Kidney (tissue), 22 donors: ENCODE measurements at places on chromosomes 3 and 15.

DNA sequence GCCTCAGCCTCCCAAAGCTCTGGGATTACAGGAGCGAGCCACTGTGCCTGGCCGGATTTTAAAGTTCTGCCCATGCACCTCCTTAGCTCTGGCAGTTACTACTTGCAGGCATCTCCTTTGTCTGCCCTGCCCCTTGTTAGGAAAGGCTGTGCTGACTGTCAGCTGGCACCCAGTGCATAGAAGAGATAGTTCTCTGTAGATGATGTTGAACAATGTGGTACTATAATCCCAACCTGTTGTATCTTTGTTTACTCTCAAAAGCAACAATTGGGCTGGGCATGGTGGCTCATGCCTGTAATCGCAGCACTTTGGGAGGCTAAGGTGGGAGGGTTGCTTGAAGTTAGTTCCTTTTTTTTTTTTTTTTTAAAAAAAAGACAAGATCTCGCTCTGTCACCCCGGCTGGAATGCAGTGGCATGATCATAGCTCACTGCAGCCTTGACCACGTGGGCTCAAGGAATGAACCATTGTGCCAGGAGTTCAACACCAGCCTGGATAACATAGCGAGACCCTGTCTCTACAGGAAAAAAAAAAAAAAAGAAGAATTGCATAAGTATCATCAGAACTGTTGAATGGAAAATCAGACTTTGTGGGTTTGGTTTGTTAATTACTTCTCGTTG, 30.6 kb downstream of the FLNB start:
- no peaks in the 10 kb centered on the region for H3K27me3 ChIP-seq
- no peak overlapping the region for H3K4me3 ChIP-seq
- peaks cover 3% of the 10 kb centered on the region for H3K4me1 ChIP-seq
- DNase-seq: no peak
- no peak overlapping the region for H3K27ac ChIP-seq
- H3K36me3 ChIP-seq: no peaks in the 10 kb centered on the region

DNA sequence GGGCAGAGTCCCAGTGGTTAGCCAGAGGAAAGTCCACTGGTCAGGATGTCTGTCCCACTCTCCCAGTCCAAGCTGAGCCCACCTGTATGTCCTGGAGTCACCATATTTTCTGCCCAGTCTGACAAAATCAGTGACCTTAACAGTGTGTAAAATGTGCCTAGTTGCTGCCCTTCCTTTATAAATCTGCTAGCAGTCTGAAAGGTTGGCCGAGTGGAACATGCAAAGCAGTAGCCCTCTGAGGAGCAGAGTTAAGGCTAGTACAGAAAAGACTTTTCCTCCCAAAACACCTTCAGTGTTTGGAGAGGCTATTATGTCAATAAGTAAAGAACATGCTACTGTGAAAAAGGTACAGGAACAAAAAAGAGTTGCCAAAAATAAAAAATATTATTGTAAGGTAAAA, 15.3 kb downstream of the TTC21A start:
- no peaks in the 10 kb centered on the region for H3K27me3 ChIP-seq
- DNase-seq: no peak
- H3K4me3 ChIP-seq: no peak overlapping the region
- no peaks in the 10 kb centered on the region for H3K36me3 ChIP-seq

DNA sequence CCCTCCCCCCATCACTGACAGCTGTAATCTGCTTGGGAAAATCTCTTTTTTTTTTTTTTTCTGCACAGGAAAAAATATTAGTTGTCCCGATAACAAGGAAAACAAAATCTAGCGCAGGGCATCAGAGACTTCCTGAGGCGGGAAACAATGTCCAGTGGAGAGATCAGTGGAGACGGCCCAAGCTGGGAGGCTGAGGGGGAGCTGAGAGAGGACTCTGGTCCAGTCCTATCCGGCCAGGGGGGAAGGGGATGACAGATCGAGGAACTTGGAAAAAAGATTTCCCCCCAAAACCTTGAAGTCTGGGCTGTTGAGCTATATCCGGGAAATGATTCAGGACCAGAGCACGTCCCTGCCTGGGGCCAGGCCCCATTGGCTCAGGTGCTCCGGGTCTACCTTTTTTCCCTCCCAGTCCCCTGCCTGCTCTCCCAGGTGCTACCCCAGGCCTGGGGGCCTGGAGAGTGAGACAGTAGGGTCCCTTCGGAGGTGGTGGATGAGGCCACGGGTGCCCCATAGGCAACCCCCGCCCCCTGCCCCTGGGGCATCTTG, 14.0 kb upstream of the DLL4 start:
- H3K36me3 ChIP-seq: no peaks in the 10 kb centered on the region
- H3K4me1 ChIP-seq: no peaks in the 10 kb centered on the region
- DNase-seq: peak; percentile 42
- no peak overlapping the region for H3K4me3 ChIP-seq
- H3K27ac ChIP-seq: peak overlapping the region; percentile 71
- H3K27me3 ChIP-seq: no peaks in the 10 kb centered on the region

DNA sequence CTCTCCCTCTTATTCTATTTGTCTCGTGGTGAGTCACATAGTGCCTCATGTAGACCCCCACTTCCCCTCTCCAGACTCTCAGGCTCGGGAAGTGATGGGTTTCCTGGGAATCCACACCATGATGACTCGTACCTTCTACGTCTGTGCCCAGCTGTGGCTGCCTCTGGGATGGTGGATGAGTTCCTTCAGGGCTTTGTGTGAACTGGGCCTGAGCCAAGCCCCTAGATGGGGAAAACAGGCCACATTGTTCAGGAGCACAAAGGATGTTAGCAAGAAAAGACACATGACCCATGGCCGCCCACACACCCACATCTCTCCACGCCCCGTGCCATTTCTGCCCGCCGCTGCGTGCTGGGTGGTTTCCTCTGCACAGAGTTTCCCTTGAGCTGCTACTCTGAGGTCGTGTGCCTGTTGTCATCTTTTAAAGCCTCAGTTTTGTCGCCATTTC, 10.5 kb downstream of the ISG20 start:
- H3K4me3 ChIP-seq: no peak overlapping the region
- no peaks in the 10 kb centered on the region for H3K36me3 ChIP-seq

GRCh38 chr3:157958457-157958856, 147.8 kb downstream of the SHOX2 start:
- H3K4me3 ChIP-seq: no peak overlapping the region
- peaks cover 3% of the 10 kb centered on the region for H3K27me3 ChIP-seq
- DNase-seq: peak; percentile 87
- H3K27ac ChIP-seq: no peak overlapping the region
- no peaks in the 10 kb centered on the region for H3K36me3 ChIP-seq
- H3K4me1 ChIP-seq: no peaks in the 10 kb centered on the region

DNA sequence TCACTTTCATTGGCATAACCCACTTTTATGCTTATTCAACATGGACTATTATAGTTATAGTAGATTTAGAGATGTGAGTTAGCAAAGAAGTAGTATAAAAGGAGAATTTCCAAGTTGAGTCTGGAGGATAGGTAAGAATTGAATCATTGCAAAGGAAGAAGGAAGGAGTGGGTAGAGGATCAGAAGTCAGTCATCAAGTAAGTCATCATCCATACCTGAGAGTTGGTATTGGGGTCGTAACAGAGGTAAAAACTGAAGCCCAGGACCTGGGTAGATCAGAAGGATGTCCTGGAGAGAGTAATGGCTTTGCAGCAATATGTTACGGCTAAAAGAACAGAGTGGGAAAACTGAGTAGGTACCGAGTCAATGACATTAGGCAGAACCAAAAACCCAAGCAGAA, 265.7 kb downstream of the SUCLG2 start:
- no peak overlapping the region for H3K27ac ChIP-seq
- no peaks in the 10 kb centered on the region for H3K4me1 ChIP-seq
- no peak for DNase-seq
- H3K36me3 ChIP-seq: no peaks in the 10 kb centered on the region

DNA sequence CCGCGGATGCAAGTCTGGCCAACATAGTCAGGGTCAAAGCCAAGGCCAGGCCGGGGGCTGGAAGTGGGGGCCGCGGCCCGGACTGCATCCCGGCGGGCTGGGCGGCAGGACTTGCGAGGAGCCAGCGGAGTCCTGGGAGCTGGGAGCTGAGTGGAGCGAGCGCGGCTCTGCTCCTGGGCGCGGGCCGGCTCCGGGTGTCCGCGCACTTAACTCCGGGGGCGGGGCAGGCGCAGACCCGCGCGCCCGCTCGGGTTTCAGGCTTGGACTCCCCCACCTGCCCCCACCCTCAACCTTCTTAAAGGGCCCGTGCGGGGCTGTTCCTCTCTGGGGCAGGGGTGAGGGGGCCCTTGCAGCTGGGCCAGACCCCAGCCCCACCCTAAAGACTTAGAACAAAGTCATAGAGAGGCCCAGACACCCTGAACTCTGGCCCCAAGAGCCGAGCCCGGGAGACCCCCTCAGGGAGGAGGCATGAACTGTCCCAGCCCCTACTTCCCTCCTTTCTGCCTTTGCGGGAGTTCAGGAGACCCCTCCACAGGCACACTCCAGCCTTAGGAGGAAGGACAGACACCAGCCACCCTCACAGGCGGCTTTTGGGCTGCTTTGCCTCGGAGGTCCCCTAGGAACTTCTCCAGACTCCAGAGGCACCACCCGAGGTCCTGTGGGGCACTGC, at the start of gene CSPG4:
CSPG4 (minus strand) TSS at position 181 of the 670 bp plus-strand sequence; CDS start at position 88, 93 bp downstream.
- H3K27ac ChIP-seq: no peak within 1 kb of the TSS
- H3K36me3 ChIP-seq: no peaks in the 10 kb centered on the region
- H3K27me3 ChIP-seq: no peaks in the 10 kb centered on the region
- H3K4me3 ChIP-seq: peak within 1 kb of the TSS; percentile 33
- peak; percentile 88 for DNase-seq
- H3K4me1 ChIP-seq: no peaks in the 10 kb centered on the region

DNA sequence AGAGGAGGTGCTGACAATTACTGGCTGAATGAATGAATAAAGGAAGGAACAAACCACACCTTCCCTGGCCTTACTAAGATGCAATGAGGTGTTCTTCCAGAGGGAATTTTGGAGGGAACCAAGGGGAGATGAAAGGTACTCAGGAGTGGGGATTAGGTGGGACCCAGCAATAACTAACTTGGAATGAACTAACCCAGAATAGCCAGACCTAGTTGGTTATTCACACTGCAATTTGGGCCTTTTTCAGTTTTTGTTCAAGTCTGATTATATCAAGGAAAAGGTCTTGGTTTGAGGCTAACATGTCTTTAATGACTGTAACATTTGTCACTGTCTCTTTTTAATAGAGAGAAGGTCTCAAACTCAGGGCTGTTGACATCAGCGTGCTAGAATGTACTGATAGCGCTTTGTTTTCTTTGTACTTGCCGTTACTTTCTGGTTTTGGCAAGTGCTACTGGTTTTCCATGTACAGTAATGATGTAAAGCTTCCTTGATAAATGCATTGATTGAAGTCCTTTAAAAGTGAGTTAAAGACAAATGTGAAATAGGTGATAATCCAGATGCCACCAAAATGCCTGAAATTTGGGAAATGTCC, 3.2 kb upstream of the PLXND1 start:
- H3K4me3 ChIP-seq: no peak overlapping the region
- no peaks in the 10 kb centered on the region for H3K27me3 ChIP-seq
- H3K27ac ChIP-seq: peak overlapping the region; percentile 76
- no peaks in the 10 kb centered on the region for H3K36me3 ChIP-seq
- peaks cover 4% of the 10 kb centered on the region for H3K4me1 ChIP-seq

- no peaks in the 10 kb centered on the region for H3K4me1 ChIP-seq
- H3K27ac ChIP-seq: no peak overlapping the region
- no peaks in the 10 kb centered on the region for H3K27me3 ChIP-seq
These were observed 68.0 kb upstream of the TAMM41 start for GRCh38 chr3:11914651-11915050.

DNA sequence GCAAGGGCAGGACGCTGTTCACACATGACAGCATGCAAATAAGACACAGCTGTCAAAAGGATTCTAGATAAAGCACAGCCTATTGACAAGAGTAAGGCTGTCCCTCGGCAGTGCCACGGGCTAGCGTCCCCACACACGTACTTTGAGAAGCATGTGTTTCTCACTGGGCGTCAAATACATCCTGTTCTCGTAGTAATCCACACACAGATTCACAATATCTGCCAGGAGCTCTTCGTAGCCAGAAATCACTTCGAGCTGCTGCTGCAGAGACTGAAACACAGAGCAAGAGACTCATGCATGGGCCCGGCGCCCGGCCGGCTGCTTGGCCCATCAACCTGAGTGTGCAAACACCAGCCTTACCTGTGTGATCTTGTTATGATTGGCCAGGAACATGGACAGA, 41.1 kb downstream of the CYFIP1 start:
- H3K36me3 ChIP-seq: peaks cover 57% of the 10 kb centered on the region
- H3K27ac ChIP-seq: no peak overlapping the region
- H3K4me3 ChIP-seq: no peak overlapping the region
- DNase-seq: no peak
- no peaks in the 10 kb centered on the region for H3K27me3 ChIP-seq
- H3K4me1 ChIP-seq: no peaks in the 10 kb centered on the region

GRCh38 chr3:45497963-45498362, 96.6 kb upstream of the LIMD1 start:
- no peaks in the 10 kb centered on the region for H3K27me3 ChIP-seq
- peak; percentile 44 for DNase-seq
- H3K4me3 ChIP-seq: no peak overlapping the region
- peaks cover 4% of the 10 kb centered on the region for H3K4me1 ChIP-seq
- H3K27ac ChIP-seq: peak overlapping the region; percentile 60

GRCh38 chr3:55075846-55076245, 148.0 kb upstream of the LRTM1 start:
- H3K27me3 ChIP-seq: no peaks in the 10 kb centered on the region
- no peaks in the 10 kb centered on the region for H3K4me1 ChIP-seq
- DNase-seq: no peak

DNA sequence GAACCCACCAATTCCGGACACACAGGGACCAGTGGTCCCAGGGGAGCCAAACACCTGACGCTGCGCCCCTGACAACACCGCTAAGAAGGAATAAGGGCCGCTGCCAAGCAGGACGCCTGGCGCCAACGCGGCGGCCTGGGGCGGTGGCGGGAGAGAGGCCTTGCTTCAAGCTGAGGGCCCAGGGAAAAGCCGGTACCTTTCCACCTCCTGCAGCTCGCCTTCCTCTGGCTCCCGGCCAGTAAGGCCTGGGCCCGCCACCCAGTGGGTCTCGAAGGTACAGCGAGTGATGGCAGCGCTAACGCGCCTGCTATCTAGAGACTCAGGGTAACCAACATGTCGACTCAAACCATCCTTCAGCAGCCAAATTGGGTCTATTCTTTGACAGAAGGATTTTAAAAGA, 1074.1 kb downstream of the SI start:
- no peaks in the 10 kb centered on the region for H3K4me1 ChIP-seq
- DNase-seq: no peak
- H3K27me3 ChIP-seq: no peaks in the 10 kb centered on the region
- H3K4me3 ChIP-seq: no peak overlapping the region

DNA sequence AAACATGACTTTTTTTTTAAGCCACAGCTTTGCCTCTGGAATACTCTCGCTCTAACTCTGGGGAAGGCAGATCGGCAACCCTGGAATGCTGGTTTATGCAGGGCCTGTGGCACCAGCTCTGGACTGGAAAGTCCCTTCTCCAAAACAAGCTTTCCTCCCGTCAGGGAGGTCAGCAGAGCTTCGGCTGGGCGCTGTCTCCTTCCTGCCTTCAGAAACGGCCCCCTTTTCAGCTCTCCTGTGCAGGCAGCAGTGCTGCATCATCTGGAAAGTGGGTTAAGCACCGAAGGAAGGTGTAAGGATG, 42.7 kb upstream of the SKOR1 start:
- H3K27ac ChIP-seq: no peak overlapping the region
- H3K4me1 ChIP-seq: peaks cover 6% of the 10 kb centered on the region
- no peak for DNase-seq
- no peaks in the 10 kb centered on the region for H3K36me3 ChIP-seq
- H3K4me3 ChIP-seq: no peak overlapping the region
